ENCODE measurements at places on chromosomes 7 and 10.

GRCh38 chr10:123494301-123494808 is 171.8 kb upstream of the GPR26 start:
- no peak for DNase-seq

GRCh38 chr10:18303851-18304801 is 163.9 kb downstream of the CACNB2 start:
- no peak for DNase-seq

- DNase-seq = no peak
Observed at GRCh38 chr10:86657011-86657395, 2.7 kb downstream of the OPN4 start.

GRCh38 chr10:120221873-120222485 is 235.0 kb upstream of the PLPP4 start:
- DNase-seq = no peak

DNA sequence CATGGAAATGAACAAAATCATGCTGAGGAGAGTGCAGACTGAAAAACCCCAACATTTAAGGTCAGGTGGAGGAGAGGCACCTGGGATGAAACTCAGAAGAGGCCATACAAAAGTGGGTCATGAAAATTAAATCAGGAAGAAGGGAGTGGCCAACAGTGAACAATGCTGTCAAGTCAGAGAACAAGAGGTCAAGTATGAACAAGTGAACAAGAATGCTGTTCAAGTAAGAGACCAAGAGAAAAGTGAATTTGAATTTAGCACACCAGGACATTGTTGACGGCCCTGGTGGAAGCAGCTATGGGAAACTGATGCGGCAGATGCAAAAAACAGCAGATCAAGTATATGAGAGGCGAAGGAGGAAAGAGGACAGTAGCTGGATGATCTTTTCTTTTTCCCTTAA is 7.9 kb downstream of the CEP41 start:
- no peak for DNase-seq

- no peak for DNase-seq
Observed at GRCh38 chr7:106038916-106039315, 73.2 kb downstream of the SYPL1 start.

DNA sequence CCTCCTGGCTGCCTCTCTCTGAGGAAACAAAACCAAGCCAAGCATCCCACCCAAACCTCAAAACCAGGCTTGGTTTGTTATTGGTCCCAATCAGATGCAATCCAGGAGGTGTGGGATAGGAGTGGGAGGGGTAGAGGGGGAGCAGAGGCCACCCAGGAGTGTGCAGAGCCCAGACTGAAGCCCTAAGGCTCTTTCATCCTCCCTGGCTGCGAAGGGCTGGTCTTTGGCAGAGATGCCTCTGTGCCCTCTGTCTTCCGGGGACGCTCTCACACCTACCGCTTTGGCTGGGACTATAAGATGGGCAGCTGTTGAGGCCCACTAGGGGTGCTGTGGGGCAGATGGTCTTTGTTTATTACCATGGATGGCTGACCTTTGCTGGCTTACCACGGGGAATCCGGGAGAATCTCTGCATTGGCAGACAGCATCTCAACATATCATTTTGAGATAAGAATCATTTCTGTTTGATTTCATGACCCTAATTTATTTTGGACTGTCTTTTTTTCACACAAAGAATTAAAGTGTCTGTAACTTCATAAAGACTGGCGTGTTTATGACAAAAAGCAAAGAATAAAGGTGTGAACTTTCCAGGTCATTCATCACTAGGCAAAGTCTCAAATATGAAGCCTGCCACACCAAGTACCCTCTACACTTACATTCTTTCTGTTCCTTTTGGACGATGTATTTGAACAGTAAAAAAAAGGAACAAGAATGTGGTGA is 6.5 kb upstream of the DENND2A start:
- peak; percentile 45 for DNase-seq

GRCh38 chr7:23222439-23223030 is 24.0 kb upstream of the GPNMB start:
- DNase-seq = no peak

DNA sequence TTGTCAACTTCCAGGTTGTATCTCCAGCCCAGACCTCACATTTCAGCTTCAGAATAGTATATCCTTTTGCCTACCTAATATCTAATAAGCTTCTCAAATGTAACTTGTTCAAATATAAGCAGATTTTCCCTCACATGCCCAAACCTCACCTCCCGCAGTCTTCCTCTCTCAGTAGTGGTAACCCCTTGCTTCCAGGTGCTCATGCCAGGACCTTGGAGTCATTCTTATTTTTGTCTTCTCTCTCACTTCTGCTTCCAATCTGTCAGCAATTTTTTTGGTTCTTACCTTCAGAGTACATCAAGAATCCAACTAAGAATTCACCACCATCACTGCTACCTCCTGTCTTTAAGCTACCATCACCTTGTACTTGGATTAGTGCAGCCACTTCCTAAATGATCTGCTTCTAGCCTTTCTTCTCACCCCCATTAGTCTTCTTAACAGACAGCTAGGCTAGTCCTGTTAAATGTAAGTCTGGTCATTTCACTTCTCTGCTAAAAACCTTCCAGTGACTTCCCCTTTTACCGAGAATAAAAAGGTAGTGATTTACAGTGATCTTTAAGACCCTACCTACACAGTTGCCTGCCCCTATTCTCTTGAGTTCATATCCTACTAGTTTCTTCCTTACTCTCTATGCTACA is 14.0 kb downstream of the ANKIB1 start:
- no peak for DNase-seq

DNA sequence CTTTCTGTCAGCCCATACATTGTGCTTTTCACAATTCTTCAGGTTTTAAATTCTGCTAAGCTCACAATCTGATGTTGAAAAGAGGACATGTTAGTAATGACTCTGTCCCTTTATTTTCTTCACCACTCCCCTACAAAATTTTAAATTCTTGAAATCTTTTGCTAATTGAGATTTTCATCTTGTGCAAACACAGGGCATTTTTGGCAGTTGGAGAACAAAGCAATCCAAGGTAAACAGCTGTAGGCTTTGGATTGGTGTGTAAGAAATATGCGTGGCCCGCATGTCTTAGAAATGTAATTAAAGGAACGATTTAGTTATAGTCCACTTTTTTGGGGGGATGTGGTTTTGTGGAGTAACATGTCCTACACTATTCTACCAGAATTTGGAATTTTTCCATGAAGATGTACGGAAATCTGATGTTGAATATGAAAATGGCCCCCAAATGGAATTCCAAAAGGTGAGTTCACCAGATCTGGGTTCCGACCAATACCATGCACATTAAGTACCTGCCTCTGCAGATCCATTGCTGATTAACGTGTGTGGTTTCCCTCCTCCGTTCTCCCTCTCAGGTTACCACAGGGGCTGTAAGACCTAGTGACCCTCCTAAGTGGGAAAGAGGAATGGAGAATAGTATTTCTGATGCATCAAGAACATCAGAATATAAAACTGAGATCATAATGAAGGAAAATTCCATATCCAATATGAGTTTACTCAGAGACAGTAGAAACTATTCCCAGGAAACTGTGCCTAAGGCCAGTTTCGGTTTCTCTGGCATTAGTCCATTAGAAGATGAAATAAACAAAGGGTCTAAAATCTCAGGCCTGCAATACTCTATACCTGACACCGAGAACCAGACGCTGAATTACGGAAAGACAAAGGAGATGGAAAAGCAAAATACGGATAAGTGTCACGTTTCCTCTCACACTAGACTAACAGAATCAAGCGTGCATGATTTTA is 181.1 kb downstream of the ARHGAP21 start:
- DNase-seq = no peak

GRCh38 chr10:23342213-23342884 is 2.2 kb downstream of the C10orf67 start:
- DNase-seq = no peak

- DNase-seq = no peak
Observed at GRCh38 chr7:43513251-43513650, 69.7 kb upstream of the STK17A start.

DNA sequence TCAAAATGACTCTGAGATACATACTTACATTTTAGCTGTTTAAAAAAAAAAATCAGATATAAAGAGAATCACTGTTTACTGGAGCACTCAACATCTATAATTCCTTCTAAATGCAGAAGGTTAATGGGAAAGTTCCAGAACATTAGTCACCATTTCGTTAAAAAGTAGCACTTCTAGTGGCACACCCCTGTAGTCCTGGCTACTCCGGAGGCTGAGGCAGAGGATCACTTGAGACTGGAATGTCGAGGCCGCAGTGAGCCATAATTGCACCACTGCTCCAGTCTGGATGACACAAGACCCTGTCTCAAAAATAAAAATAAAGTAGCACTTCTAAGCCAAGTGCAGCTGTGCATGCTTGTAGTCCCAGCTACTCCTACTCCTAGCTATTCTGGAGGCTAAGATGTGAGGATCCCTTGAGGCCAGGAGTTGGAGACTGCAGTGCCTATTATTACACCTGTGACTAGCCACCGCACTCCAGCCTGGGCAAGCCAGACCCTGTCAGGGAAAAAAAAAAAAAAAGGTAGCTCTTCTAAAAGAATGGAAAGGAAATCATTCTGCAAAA is 2.2 kb downstream of the FGFBP3 start:
- DNase-seq = no peak

- DNase-seq = no peak
Observed at GRCh38 chr7:84331616-84332015, 137.0 kb upstream of the SEMA3A start.

DNA sequence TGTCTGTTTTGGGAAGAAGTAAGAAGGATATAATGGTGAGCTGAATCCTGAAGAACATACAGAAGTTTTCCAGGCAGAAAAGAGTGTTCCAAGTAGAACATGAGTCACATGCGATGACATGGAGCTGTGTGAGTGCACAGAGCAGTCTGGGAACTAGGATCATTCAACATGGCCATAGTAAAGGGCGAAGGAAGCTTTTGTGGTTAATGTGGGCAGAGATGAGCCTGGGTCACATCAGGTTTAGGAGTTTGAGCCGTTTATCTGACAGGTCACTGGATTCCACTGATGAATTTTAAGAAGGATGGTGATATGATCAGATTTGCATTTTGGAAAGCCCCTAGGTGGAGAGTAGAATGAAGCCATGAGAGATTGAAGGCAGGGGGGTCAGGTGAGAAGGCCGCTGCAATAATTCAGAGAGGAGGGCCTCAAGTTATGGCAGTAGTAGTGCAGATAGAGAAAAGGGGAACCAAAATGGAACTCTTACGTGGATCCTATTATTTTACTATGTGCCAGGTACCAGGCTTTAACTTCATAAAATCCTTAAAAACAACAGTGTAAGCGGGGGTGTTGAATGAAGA is 171.3 kb downstream of the RNLS start:
- DNase-seq = no peak

- no peak for DNase-seq
Observed at GRCh38 chr7:2471022-2471329, 5.2 kb downstream of the GRIFIN start.

DNA sequence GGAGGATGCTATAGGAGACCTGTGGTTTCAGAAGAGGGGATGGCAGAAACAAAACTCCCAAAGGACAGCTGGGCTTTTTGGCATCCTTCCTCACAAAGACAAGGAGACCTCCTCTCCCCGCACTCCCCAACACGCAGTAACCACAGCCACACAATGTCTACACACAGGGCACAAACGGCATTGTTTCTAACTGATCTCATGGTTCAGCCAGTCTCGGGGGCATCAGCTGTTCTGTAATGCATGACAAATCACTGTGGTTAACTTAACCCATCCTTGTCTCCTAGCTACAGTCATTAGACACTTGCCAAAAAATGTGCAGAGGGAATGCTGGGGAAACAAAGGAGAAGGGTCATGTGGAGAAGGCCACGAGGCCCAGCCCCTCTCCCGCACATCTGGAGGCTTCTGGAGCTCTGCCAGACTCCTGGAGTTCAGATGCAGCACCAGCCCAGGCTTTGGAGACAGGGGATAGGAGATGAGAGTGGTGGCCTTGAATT is 7.6 kb upstream of the ADAMTS14 start:
- no peak for DNase-seq

DNA sequence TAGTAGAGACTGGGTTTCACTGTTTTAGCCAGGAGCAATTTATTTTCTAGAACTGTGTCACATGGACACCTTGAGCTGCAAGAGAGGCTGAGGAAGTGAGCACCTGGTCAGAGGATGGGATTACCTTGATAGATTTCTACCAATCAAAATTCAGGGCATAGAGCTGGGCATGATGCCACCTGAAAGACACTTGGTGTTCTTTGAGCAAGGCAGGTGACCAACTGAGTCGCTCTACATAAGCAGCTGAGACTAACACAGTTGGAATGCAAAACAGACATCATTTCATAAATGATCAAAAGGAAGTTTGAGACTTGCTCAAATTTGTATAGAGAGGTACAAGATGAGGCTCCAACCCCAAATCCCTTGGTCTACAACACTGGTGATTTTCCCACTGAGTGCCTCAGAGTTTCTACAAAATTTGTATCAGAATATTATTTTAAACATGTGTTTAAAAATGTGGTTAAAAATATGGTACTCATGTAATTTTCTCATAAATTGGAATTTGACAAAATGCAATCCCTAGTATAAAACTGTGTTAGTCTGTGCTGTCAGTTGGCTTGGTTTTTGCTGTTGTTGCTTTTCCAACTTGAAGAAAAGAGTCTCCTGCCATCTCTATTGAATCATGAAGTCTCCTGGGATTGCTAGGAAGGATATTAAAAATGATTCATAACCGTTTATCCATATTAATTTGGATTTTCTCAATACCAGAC is 156.4 kb upstream of the MDFIC start:
- DNase-seq = no peak

GRCh38 chr7:47844311-47844710 is 104.0 kb downstream of the PKD1L1 start:
- no peak for DNase-seq

DNA sequence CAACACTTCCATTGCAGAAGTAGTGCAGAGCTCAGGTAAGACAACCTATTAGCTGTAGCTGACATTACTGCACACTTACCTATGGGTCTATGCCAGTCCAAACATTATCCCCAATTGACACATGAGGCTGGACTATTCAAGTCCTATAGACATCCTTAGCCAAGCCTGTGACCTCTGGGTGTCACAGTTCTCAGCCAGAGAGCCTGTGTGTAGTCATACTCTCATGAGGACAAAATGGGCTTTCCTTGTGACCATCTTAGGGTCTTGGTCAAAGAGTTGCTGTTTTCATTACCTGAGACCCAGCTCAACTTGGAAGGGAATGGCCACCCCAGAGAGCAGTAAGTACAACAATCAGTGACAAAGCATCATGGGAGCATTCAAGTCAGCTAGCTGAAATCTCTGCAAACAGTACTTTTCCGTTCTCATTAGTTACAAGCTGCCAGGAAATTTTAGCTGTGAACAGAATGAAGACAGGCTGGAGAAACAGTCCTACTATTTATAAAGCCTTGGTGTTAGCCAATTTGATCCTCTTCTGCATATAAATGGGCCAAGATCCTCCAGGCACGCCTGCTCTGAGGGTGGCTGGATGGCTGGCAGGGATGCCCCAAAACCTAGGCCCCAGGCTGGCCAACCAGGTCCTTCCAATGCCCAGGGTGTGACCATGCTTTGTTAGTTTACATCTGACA is 44.3 kb downstream of the NUDCD3 start:
- no peak for DNase-seq

GRCh38 chr7:128791972-128792327 is 182 bp downstream of the CCDC136 start:
- no peak for DNase-seq

Data from uterus (tissue), 4 donors.